Stimulated activated CD4-positive, alpha-beta T cell treated with anti-CD3 and anti-CD28 coated beads, TNF-alpha, amount 100 ng/mL, for 48 hours (primary cell): ENCODE measurements at places on chromosomes 11 and 22.

- no peak for DNase-seq
Observed at GRCh38 chr22:25388866-25389540, 169.6 kb downstream of the CRYBB2 start.

DNA sequence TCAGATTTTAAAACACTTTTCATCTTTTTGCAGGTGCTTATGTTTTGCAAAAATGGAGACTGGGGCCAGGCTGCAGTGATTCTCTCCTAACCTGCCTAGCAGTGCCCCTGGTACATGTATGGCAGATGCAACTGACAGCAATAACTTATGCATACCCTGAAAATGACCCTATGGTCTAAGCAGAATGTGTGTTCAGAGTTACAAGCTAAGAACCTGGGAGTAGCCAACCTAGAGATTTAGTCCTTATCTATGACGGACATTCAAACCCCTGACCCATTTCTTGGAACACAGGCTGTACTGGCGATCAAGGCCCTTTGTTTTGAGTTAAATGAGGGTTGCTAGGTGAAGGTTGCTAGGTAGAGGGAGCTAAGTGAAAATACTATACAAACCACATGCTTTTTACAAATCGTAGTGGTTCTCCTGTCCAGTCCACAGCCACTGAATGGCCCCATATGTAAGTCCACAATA, 184.9 kb upstream of the SESN3 start:
- no peak for DNase-seq

DNA sequence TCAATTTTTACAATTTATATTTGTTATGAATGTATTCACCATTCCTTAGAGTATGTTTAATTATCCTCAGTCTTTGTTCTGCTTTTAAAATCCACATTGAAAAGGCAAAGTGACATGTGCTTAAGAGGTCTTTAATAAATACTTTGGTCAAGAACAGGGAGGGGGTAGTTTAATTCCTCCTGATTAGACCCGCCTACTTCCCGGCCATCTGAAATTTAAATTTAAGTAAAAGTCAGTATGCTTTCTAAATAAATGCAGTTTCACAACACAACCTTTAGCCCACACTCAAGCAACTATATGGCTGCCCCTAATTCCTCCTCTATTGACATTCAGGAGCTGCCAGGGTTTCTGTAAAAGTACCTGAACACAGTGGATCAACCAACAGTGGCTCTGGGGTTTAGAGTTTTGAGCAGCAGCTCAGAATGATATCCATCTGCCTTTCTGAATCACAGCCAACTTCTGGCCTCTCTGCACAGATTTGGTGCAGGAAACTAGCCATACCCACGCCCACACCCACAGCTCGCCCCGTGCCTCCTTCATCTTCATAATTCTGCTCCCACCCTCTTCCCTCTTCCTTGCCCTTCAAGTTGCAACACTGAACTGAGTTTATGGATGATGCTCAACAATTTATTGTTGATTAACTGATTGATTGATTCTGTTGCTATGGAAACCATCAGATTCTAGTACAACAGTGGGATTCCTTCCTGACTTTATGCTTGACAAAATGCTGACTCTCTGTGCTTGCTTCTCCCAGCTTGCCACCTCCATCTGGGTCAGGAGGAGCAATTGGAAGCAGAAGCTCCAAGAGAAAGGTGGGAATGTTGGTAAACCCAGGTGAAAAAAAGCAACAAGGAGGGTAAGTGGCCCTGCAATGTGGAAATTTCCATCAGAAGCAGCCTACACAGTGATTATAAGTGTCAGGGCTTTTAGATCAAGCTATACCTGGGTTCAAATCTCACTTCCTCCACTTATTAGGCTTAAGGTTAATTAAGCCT, 70.8 kb downstream of the PANX1 start:
- no peak for DNase-seq

GRCh38 chr11:64608636-64609035, 17.6 kb downstream of the SLC22A12 start:
- no peak for DNase-seq

DNA sequence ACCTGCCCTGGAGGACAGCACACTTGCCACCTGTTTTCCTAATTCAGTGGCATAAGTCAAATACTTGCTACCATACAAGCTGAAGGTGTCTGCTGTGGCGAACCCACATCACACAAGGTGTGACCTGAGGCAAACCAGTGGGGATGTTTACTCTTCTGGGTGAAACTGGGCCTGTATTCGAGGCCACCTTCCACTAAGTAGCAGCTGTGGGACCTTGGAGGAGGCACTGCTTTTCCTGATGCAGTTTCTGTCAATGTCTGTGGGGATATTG, 927.4 kb downstream of the BRD1 start:
- DNase-seq: no peak

GRCh38 chr22:49765951-49766350, 61.7 kb downstream of the BRD1 start:
- DNase-seq: no peak

GRCh38 chr22:47310601-47311000, 548.2 kb downstream of the TBC1D22A start:
- DNase-seq: no peak

GRCh38 chr22:42301077-42301741, 30.8 kb upstream of the TCF20 start:
- DNase-seq: no peak
